ENCODE measurements at places on chromosomes 7 and 10. TPM values are rescaled to one million over a fixed set of nuclear protein-coding genes. Genes with fewer than 3 reads are reported as not detected.

DNA sequence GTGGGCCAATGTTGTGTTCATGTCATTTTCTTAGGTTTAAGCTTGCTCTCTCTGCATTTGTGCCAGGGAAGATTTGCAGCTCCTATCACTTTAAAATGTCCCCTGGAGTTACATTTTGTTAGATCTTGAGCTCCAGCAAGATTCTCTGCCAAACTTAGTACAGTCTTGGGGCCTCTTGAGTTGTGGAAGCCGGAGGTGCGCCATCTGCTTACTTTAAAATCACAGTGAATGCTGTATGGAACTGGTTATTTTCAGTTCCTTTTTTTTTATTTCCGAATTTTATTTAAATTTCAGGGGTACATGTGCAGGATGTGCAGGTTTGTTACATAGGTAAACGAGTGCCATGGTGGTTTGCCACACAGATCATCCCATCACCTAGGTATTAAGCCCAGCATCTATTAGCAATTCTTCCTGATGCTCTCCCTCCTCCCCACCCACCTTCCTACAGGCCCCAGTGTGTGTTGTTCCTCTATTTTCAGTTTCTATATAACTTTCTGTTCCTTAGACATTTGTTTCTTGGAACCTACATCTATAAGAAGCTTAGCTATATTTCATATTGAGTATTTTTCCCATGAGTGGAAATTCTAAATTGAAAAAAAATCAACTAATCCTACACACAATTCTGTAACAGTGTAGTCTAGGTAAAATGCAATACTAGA lies 114.4 kb upstream of the CREB5 start:
- ATAC-seq: no peak

DNA sequence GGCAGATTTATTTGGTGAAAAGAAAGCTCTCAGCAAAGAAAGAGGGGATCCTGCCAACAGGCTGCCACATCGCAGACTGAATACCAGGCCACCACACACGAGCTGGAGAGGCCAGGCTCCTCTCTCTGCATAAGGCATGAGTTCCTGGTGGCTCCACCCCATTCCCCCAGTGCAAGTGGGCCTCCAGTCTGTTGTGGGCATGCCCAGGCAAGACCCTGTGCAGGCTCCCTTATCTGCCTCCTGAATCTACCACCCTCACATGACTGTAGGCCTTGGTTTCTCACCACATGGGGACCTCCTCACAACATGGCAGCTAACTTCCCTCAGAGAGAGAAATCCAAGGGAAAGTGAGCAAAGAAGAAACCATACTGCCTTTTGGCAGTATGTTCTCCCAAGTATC lies 26.7 kb upstream of the CUL1 start:
- ATAC-seq: peak; percentile 21

DNA sequence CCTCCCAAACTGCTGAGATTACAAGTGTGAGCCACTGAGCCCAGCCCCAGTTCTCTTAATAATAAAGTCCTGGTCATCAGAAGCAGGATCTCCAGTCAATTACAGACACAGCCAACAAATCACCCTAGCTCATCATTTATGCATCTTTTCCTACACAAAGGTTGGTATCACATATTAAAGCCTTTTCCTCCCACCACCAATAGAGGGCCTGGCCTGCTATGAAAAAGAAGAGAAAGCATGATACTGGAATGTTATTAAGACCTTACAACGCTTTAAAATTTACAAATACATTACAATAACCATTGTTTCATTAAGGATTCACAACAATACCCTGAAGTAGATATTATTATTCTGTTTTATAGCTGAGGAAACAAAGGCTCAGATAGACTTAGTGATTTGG lies 25.9 kb downstream of the VAX1 start:
- ATAC-seq: no peak

Gene KLHL7
- 15.0 TPM for total RNA-seq

DNA sequence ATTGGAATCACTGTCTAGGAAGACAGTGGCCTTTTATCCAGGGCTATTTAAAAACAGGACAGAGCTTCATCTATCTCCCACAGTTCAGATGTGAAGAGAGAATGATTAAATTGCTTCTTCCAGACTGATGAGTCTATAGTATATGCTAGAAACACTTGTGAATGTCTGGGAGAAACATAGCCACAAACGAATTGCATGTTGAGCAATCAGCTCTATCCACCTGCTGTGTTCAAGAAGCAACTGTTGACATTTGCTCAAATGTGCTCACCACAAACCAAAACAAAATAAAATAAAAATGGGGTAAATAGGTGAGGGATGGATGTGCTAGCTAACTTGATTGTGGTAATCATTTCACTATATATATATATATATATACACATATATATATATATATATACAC lies 195.1 kb downstream of the HECW1 start:
- no peak for ATAC-seq
